B cell (primary cell): ENCODE measurements at places on chromosomes 4 and X. TPM values are rescaled to one million over a fixed set of nuclear protein-coding genes. Genes with fewer than 3 reads are reported as not detected.
A peak's percentile ranks its signal among the peaks of the same experiment; 100 is the strongest.

UGT2A3 gene
- not detected in 2 replicates for total RNA-seq

GRCh38 chr4:73443224-73443623 lies 7.2 kb downstream of the AFP start:
- no peak for DNase-seq

GRCh38 chrX:44183329-44183728 lies 160.1 kb downstream of the EFHC2 start:
- DNase-seq: no peak

DNA sequence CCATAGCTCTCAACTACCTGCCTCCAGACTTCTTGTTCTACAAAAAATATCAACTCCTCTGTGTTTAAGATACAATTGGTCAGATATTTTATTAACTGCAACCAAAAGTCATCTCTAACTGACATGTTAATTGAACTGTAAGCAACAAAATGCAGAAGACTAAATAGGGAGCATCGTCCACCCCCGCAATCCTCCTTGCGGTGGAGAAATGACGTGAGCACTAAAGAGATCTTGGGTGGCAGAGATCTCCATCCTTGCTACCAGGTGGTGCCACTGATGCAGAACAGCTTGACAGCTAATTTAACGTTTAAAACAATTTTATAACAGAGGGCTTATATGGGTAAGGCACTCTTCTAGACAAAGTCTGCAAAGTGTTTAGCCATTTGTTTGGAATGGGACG lies 164.4 kb upstream of the FTHL17 start:
- DNase-seq: peak; percentile 72
